ENCODE measurements at places on chromosomes 12 and 14.
A peak's percentile ranks its signal among the peaks of the same experiment; 100 is the strongest.

GRCh38 chr14:60221457-60221856 lies 27.6 kb upstream of the PPM1A start:
- DNase-seq = no peak

- no peak for DNase-seq
Observed at GRCh38 chr12:91818227-91819131, 327.2 kb downstream of the BTG1 start.

DNA sequence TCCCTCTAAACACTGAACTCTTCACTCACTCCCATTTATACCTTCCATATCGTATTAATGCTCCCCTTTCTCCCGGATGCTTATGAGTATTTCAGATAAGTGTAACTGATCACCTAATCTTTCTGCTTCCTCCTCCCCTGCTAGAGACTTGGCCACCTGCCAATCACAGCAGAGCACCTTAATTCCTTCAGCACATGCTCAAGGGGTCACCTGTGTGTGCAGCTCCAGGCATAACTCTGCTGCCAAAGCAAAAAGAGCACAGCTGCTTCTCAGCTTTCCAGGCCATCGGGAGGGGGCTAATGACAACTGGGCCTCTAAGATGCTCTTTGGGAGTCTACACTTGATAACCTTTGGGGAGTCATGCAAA lies 106.9 kb upstream of the DYRK2 start:
- no peak for DNase-seq

- no peak for DNase-seq
Observed at GRCh38 chr14:37061697-37062096, 110.7 kb downstream of the SLC25A21 start.

DNA sequence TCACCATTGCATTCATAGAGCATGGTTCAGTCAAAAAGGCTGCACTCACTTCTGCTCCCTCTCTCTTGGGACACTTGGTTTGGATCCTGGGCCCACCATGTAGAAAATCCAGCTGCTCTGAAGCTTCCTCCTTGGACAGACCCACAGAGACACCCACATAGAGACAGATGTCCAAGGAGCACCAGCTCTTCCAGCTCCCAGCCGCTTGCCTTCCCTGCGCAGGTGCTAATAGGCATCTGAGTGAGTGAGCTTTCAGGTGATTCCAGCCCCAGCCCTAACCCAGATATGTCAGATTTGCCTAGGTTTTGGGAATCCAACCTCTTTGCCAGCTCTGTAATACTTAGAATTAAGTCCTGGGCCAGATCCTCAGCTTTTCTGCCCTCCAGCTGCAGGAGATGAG lies 38.6 kb downstream of the DLK1 start:
- DNase-seq = no peak

- peak; percentile 79 for DNase-seq
Observed at GRCh38 chr12:2804393-2805142, 7.9 kb upstream of the ITFG2 start.

DNA sequence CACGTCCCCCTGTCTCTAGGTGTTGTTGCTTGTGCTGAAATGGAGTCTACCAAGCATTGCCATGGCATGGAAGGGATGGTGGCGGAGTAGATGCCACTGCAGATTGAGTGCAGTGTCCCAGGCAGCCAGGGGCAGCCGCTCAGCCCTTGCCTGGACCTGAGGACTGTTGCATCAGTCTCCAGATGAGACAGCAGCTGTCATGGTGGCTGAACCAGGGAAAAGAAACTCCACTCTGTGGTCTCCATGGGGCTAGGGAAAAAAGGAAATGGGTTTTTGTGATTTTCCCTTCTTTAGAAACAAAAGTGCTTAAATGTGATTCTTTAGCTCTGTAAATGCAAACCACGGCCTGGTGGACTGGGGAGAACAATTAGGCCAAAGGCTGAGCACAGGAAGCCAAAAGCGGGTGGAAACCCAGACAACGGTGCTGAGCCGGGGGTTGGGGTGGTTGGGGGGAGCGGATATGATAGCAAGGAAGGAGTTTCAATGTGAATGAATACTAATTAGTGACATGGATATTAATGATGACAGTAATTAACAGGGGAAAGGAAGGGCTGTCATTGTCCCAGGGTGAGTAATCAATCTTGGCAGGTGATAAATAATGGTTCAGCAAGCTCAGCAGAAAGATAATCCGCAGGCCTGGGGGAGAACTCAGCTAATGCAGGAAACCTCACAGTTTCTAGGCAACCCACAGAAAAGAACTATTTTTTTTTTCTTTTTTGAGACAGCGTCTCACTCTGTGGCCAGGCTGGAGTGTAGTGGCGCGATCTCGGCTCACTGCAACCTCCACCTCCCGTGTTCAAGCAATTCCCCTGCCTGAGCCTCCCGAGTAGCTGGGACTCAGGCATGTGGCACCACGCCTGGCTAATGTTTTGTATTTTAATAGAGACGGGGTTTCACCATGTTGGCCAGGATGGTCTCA lies 442.6 kb downstream of the DPF3 start:
- DNase-seq = no peak

DNA sequence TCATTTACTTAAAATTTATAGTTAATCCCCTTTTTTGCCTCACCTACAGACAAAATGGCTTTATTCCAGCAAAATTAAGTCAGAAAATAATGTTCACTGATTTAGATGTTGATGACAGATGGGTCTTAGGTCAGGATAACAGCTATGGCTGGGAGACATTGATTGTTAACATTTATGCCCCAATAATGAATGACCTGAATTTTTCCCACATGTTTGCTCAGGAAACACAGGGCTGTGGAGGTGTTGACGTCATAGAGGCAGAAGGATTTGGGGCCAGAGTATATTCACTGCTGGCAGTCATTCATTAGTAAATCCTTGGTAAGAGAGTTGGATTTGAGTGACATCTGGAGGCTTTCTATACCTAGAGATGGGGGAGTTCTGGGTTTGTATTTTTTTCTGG lies 121.3 kb downstream of the PDE3A start:
- peak; percentile 30 for DNase-seq

DNA sequence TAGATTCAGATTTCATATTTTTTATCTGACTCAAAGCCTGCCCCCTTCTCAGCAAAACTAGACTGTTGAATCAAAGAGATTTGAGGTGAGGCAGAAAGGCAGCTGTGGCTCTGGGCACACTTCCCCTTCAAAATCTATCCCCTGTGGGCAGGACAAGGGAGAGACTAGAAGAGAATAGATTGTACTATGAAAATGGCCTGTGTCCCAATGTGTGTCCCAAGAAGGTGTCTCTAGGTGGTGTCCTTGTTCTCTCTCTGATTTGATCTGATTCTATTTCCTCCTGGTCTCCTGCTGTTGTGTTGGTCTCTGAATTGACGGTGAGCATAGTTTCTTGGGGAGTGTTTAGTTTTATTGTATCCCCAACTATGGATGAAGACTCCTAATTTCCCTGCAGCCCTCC lies 565.8 kb upstream of the ATP2B1 start:
- DNase-seq = no peak

DNA sequence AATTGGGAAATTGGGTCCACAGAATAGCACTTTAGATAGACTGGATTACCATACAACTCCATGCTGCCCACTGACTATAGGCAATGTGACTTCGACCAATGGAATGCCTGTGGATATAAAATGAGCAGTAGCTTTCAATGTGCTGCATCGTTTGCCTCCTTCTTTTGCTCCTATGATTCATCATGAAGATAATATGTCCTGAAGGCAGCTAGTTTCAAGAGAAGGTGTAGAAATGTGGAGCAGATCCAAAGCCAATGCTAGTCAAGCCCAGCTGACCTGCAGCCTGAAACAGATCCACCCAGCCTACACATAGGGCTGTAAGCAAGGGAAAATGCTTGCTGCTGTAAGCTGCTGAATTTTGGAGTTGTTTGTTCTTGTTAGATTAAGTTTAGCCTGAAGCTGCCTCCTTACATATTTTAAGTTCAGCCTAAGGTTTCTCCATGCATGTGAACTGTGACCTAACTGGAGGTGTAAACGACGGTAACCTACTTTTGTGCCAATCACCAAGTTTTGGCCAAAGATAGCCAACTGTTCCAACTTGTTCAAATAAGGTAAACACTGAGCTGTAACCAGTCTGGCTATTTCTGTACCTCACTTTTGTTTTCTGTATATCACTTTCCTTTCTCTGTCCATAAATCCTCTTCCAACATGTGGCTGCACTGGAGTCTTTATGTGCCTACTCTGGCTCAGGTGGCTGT lies 169.1 kb upstream of the AVPR1A start:
- DNase-seq = no peak

- DNase-seq = no peak
Observed at GRCh38 chr14:45990252-45990651, 661.3 kb downstream of the RPL10L start.

DNA sequence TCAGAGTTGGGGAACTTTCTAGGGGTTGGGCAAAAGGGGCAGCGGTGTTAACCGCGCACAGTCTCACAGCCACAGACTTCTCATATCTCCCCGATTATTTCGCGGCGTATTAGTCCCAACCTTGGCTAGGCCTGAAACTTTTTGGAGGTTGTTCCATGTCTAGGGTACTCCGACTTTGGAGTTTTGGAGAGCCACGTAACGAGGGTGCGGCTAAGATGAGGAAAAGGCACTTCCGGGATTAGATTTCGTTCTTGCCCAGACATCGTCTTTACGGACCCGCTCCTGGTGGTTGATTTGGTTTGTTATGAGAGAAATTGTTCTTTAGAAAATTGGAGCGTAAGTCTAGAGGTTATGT lies 513 bp downstream of the CCNK start:
- DNase-seq = peak; percentile 49

GRCh38 chr14:58668848-58669480 lies 31.2 kb downstream of the DACT1 start:
- DNase-seq = no peak

- DNase-seq = no peak
Observed at GRCh38 chr12:124172636-124173035, 122.3 kb upstream of the RFLNA start.

DNA sequence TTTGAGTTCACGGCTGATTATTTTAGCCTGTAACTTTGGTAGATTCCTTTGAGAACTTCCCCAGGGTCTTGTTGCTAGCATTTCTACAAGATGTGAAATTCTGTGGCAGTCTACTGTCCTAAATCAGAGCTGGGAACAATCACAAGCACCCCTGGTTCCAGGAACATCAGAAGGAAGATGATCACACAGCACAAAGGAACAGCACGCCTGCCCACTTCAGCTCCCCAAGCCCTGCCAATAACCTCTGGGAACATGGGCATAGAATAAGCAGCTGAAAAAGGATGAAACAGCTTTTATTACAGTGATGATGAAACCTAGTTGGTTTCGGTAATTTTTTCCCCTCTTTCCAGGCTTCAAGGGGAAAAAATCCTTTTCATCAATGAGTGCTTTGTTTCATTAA lies 12.3 kb downstream of the GPR19 start:
- DNase-seq = no peak

GRCh38 chr12:7061138-7061537 lies 620 bp downstream of the C1S start:
- peak; percentile 22 for DNase-seq

DNA sequence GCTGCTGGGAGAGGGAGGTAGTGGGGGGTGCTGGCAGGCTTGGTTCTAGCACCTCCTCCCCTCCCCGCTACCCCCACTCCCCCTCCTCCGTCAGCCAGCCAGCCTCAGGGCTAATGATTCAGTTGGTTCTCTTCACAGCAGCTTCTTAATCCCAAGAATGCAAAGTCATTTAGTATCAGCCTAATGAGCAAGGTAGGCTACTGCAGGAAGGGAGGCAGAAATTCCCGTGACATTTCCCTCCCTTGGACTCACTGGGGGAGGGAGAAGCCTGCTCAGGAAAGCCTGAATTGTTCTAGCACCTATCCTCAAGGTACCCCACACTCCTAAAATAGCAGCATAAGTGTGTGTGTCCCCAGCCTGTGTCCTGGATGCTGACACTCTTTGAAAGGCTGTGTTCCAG lies 29.8 kb downstream of the ITPK1 start:
- DNase-seq = no peak

Data from fibroblast of the aortic adventitia (primary cell).